ENCODE measurements at places on chromosomes 1 and 21.

DNA sequence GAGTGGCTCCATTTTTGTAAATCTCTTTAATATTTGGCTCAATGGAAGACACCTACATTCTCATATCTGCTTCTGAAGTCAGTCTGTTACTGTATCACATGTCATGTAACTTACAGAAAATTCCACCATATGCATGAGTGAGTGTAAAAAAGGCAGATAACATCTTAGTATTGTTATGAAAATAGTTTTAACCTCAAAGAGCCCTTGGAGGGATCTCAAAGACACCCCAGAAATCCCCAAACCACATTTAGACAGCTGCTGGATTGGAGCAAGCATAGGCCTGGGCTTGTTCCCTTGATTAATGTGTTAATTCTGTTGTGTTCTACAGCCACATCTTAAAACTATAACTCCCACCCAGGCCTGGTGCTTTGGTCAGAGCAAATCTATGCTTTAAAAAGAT is 16.9 kb downstream of the MACO1 start:
- DNase-seq: no peak

DNA sequence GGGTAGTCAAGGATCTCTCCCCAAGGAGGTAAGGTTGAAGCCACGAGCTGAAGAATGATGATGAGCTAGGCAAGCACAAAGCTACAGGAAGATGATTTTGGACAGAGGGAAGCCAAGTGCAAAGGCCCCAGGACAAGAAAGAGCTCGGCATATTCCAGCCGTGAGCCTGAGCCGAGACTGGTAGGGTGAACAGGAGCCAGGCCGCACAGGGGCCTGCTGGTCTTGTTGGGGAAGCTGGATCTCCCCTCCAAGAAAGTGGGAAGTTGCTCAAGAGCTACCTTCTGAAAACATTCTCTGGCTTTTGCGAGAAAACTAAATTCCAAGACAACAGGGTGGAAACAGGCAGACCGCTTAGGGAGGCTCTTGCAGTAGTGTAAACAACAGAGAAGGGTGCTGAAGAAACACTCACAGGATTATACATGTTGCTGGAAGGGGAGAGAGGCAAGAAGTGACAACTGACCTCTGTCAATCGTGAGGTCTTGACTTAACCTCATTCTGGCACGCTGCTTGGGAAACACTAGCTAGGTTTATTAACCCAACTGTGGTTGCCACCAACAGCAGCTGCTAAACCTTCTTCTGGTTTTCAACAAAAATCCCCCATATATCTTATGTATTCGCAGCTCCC is 625.2 kb downstream of the SMYD3 start:
- DNase-seq: no peak

GRCh38 chr1:30191154-30191702 is 532.2 kb downstream of the MATN1 start:
- no peak for DNase-seq

- DNase-seq: no peak
These were observed 379.9 kb downstream of the PTBP2 start for GRCh38 chr1:97101509-97101908.

DNA sequence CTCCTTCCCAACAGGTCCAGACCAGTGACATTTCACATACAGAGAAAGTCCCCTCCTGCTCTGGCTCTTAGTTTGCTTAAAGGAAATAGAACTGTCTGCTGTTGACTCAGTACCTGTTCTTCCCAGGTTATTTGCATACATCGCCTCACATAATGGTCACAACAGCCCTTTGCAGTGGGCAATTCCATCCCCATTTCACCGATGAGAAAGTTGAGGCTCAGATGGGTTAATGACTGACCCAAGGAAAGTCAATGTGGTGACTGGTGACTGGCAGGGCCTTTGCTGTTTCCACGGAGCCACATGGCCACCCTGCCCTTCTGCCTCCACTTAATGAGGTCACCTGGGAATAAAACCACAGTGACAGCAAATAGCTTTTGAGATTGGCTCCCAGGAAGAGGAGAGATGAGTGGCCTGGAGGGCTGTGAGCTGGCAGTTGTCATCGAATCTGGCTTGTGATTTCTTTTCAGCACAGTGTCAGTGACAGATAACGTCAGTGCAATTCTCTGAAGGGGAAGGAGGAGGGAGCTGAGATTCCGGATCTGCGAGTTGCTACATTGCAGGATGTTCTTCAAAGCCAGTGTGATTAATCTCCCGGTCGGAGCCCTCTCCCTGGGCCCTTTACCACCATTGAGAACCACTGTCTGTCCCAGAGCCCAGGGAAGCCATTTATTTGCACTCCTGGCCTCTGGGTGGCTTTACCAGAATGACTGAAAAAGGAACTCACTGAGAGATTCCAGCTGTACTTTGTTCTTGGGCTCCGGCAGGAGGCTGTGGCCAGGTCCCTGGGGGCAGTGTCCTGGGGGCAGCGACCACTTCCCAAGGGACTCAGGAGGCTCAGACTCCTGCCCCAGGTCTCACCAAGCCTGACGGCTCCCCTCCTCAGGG is 117.2 kb downstream of the CNIH3 start:
- DNase-seq: peak; percentile 29

DNA sequence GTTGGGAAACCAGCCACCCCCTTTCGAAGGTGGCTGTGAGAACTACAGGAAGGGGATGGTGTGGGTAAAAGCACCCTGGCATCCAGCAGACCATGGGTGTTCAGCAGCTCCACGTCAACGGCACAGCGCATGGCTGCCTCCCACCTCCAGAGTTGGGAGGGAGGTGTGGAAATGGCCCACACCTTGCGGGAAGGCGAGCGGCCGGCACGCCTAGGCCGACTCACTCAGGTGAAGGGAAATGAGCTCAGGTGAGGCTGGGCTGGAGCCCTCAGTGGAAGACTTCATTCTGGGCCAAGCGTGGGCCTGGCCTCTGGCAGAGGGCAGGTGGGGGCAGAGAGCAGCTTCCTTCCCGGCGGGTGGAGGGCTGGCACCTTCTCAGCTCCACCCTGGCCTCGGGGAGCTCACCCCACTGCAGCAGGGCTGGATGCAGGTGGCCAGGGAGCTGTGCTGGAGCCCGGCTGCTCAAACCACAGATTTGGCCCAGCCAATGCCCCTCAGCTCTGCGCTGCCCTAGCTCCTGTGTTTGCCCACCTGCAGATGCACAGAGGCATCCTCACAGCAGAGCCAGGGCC is 24.8 kb upstream of the ALDH4A1 start:
- DNase-seq: no peak

- no peak for DNase-seq
These were observed 777 bp downstream of the NUDT17 start for GRCh38 chr1:145846201-145846612.
